ENCODE measurements at places on chromosomes 2 and 18.

DNA sequence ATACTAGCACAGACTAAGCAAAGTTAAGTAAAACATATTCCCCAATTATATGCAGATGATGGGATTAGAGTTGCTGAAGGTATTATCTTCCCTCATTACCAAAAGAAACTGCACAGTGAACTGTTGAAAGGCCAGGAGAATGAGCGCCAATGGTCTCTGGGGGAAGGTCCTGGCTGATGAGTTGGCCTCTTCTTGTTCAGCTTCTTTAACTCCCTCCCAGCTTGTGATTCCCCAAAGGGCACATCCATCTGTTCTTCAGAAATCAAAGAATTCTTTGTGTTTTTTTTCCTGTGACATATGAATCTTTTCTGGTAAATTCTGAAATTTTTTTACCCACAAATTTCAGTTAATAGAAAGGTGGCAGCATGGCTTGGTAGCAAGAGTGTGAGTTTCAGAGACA, 667.6 kb downstream of the CNTNAP5 start:
- no peak for DNase-seq

DNA sequence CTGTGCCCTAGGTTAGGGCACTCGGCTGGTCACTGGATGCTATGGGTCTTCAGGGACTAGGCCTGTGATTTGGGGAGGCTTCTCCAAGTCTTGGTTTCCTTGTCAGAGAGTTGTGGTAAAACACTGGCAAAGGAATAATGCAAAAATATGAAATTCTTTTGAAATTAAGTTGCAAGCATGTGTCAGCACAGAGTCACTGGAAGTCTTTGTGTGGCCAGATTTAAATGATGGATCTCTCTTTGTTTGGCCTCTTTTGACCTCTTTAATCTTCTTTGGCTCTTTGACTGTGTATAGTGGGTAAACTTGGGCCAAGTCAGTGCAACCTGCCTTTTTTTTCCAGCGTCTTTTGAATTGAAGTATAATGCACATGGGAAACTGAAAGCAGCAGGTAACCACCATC, 12.1 kb downstream of the HK2 start:
- no peak for DNase-seq

GRCh38 chr18:54932472-54932871, 26.8 kb downstream of the CCDC68 start:
- DNase-seq = no peak

DNA sequence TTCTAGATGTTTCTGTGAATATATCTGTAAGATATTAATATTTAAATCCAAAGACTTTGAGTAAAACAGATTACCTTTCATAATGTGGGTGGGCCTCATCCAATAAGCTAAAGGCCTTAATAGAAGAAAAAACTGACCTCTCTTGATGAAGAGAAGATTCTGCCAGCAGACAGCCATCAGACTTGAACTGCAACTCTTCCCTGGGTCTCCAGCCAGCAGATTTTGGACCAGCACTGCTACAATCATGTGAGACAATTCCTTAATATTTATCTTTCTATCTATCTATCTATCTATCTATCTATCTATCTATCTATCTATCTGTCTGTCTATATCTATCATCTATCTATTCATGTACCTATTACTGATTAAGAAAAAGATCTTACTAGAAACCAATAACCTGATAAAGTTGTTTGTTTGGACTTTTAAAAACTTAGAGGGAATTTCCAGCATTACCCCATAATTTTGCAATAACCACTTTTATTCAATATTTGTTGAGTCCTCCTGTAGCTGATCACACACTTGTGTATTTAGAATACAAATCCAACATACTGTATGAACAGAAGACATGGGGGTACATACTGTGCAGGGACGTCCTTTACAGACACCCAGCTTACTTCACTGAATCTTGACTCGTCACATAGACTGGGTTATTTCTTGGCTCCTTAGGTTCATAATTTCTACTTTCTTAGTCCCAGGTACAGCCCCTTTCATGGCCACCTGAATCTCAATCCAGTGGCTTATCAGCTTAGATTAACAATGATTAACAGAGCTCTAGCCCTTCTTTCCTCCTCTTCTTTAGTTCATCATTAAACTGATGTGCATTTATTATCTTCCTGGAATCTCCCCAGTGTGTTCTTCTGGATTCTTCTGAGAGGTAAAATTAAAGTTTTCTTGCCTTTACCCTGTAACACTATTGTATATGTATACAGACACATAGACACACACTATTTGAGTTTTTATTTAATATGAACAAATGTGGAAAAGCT, 27.2 kb upstream of the STAT4 start:
- DNase-seq = no peak

DNA sequence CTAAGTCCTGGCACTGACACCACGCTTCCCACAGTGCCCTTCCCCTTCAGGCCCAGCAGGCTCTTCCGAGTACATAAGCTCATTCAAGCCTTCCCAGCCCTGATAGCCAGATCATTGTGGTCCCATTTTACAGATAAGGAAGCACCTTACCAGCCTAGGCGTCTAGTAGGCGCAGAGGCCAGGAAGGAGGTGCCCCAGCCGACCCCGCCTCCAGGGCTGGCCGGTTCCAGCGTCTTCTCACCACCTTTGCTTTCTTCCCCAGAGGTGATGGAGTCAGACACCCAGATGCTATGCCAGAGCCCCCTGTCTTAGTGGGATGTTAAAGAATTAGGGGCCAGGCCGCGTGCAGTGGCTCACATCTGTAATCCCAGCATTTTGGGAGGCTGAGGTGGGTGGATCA, 28.9 kb upstream of the EFHD1 start:
- no peak for DNase-seq

DNA sequence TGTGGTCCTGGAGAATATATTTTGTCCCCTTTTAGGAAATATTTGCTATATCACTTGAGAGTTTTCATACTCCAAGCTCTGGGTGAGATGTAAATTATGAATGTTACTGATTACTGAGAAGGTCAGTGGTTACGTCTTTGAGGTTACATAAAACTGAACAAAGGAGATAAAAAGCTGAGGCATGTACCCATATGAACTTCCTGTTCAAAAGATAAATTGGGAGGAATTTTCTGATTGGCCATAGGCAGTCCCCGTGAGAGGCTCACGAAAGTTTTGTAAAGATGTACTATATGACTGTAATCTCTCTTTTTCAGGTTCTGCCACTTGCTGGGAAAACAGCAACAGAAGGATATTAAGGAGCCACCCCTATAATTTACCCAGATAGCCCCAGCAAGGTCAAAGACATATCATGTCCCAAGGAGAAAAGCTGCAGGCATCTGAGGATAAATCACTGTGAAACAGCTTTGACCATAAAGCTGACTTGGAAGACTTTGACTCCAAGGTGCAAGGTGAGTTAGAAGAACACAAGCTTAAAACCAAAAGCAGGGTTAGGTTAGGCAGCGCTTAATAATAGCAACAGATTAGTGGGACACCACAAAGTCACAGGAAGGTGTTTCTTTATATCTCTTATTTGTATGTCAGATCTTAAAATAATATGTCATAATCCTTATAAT, 90.4 kb downstream of the OSBPL6 start:
- DNase-seq = no peak

DNA sequence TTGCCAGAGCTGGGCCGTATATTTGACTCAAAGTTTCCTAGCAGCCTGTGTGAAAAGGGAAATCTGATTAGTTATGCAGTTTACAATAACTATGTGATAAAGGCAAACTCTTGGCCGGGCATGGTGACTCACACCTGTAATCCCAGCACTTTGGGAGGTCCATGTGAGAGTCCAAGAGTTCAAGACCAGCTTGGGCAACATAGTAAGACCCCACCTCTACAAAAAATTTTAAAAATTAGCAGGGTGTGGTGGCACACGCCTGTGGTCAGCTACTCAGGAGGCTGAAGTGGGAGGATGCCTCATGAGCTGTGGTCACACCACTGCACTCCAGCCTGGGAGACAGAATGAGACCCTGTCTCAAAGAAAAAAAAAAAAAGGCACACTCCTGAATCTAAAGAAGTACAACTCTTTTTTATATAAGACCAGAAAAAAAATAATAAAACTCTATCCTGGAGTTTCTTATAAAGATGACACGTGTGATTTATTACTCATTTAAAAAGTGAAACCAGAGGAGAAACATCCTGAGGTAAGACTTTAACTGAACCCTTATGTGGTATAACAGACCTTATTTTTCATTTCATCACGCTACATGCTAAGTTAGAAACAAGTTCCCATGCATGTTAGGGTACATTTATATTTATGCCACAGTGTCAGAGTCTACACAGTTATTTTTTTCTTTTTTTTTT, 32.6 kb upstream of the KCMF1 start:
- peak; percentile 62 for DNase-seq

DNA sequence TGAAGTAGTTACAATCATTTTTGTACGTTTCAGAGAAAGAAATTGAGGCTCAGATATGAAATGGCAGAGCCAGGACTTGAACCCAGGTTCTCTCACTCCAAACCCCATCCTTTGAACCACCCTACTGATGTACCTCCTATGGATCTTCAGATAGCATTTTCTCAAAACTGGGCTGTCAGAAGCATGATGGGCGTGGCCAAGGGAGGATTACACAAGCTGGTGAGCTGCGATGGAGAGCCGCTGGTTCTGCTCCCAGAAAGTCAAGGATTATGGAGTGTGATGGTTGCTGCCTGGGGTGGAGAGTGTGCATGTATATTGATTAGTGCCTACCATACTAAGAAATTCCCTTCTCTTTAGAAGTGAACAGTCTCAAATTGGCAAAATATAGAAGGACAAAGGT, 47.0 kb upstream of the PPP1CB start:
- DNase-seq = no peak

DNA sequence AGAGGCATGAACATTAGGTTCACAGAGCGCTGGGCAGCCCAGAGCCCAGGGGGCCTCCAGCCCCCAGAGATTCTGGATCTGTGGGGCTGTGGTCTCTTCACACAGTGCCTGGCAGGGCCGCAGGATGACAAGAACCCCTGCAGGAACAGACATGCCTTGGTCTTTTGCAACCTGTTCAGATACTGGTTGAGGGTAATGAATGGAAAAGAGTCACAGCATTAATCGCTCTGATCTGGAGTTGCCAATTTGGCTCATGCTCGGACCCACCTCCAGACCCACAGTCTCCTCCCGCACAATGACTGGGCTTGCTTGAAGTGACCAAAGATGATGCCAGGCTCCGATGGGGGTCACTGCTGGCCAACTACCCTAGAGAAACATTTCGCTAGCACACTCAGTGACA, 229.4 kb upstream of the SMAD2 start:
- no peak for DNase-seq

GRCh38 chr2:158686210-158686691, 108.9 kb upstream of the DAPL1 start:
- no peak for DNase-seq

DNA sequence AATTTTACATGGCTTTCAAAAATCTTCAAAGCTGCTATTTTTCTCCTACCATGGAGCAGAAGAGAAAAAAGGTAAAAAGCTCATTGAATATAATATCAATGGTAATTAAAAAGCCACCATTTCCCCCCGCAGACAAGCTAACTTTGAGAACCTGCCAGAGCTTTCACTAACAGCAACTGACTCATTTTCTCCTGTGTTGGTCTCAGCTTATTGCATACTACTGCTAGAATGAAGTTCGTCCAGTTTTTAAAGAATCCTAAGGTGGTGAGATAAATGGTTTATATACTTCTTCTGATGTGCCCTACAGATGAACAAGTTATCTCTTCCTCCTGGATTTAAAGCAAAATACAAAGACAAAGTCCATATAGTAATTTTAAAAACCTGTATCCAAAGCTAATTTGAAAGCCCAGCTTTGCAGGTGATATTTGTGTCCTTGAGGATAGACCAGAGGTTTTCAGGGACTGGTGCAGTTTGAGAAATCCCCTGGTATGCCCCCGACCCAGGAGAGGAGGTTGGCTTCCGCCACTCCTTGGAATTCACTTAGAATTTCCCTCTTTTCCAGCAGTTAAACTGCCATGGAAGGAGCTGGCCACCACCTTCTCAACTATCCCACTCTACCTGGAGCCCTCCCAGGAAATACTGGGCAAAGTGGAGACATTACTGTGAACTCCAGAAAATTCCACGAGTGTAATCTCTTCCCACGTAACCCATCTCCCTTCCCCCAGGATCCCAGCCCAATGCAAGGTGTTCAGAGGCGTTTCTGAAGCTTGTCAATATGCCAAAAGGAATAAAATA, 17.5 kb downstream of the YPEL5 start:
- no peak for DNase-seq

- DNase-seq = no peak
Measured at GRCh38 chr18:61749031-61749430, 143.8 kb downstream of the RNF152 start.
